ENCODE measurements at places on chromosomes 12 and 14. TPM values are rescaled to one million over a fixed set of nuclear protein-coding genes. Genes with fewer than 3 reads are reported as not detected.

- no peaks in the 10 kb centered on the region for H3K4me1 ChIP-seq
- H3K27me3 ChIP-seq: no peaks in the 10 kb centered on the region
- DNase-seq: no peak
- H3K4me3 ChIP-seq: no peak overlapping the region
- H3K36me3 ChIP-seq: no peaks in the 10 kb centered on the region
Measured at GRCh38 chr12:113854385-113855142, 111.6 kb downstream of the RBM19 start.

DNA sequence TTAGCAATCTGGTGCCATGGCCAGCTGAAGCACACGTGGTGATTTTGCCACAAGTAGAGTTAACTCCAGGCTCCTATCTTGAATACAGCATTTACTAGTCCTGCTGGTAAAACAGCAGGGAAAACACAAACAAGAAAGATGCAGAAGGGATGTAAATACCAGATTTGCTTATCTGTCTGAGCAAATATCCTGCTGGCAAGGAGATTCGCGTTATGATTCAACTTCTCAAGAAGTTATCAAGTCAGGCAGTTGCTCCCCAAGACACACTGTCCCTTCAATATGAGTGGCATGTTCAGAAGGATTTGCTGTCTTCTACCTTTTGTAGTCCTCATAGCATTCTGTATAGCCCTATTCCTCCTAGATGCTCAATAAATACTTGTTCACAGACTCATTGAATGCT lies 171.2 kb upstream of the EGLN3 start:
- no peak for DNase-seq
- H3K27ac ChIP-seq: no peak overlapping the region
- H3K36me3 ChIP-seq: no peaks in the 10 kb centered on the region
- no peaks in the 10 kb centered on the region for H3K27me3 ChIP-seq
- no peaks in the 10 kb centered on the region for H3K4me1 ChIP-seq

BIN2 gene
- not detected for polyA plus RNA-seq

SELPLG gene
- 1.5 TPM for polyA plus RNA-seq

DNA sequence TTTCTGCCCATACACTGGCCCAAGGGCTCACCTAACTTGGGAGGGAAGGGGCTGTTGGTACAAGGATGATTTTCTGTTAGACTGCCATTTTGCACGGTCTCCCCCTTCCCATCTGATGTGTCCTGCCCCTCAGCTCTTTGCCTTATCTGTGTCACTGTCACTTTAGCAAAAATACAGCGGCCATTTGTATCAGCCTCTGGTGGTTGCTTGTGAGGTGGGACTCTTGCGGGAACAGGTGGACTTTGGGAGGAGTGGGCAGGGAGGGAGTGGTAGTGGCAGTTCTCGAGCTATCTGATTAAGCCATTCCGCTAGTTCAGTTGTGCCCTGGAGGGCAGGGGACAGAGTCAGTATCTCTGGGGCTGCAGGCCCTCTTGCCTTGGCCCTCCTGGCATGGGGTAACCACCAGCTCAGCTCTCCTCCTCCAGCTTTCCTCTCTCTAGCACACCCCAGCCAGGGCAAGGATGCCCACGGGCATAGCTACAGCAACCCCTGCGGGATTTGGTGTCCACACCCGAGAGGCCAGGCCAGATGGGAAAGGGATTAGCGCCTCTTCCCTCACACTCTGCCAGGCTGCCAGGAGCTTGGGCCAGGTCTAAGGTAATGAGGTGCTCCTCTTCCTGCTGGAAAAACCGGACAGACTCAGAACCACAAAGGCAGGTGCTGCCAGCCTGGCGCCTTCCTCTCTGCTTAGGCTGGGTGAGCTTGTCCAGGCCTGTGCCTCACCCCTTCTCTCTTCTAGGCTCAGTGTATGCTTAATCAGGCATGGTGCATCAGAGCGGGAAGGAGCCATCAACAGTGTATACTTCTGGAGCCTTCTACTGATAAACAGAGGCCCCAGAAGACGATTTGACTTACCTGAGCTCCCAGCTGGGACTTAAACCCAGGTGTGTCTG lies 8.7 kb downstream of the SLC48A1 start:
- DNase-seq: no peak
- no peak overlapping the region for H3K4me3 ChIP-seq
- no peaks in the 10 kb centered on the region for H3K36me3 ChIP-seq
- no peak overlapping the region for H3K27ac ChIP-seq
- no peaks in the 10 kb centered on the region for H3K27me3 ChIP-seq
- H3K4me1 ChIP-seq: no peaks in the 10 kb centered on the region

DNA sequence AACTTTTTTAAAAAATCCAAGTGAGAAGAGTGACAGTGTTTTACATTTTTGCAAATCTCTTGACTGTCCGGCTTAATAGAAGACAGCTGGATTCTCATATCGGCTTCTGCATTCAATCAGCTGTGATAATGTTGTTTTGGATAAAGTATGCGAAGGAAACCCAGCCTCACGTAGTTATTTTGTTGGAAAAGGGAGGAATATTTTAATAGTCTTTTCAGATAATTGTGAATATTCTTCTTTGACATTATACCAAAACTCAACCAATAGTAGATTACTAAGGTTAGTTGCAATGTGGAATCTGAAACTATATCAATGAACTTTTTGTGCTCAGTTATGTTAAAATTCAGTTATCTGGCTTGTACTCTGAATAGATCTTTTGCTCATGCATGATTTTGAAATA lies 276.5 kb downstream of the ZFP36L1 start:
- H3K27ac ChIP-seq: no peak overlapping the region
- no peak overlapping the region for H3K4me3 ChIP-seq
- peaks cover 60% of the 10 kb centered on the region for H3K4me1 ChIP-seq
- DNase-seq: no peak
- H3K27me3 ChIP-seq: no peaks in the 10 kb centered on the region
